Uterus (tissue), 4 donors: ENCODE measurements at places on chromosomes 4 and X. TPM values are rescaled to one million over a fixed set of nuclear protein-coding genes. Genes with fewer than 3 reads are reported as not detected.

DNA sequence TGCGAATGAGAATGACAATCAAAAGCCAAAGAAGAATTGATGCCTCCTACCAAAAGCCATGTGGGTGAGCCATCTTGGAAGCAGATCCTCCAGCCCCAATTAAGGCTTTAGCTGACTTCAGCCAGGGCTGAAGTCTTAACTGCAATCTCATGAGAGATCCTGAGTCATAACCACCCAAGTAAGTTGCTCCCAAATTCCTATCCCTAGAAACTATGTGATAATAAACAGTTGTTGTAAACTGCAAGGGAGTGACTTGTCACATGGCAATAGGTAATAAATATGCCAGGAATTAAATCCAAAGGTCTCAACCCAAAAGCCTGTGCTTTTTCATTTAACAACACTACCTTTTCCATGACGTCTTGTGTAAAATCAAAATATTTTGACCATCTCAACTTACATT, 154.2 kb upstream of the TBL1X start:
- DNase-seq = no peak

DNA sequence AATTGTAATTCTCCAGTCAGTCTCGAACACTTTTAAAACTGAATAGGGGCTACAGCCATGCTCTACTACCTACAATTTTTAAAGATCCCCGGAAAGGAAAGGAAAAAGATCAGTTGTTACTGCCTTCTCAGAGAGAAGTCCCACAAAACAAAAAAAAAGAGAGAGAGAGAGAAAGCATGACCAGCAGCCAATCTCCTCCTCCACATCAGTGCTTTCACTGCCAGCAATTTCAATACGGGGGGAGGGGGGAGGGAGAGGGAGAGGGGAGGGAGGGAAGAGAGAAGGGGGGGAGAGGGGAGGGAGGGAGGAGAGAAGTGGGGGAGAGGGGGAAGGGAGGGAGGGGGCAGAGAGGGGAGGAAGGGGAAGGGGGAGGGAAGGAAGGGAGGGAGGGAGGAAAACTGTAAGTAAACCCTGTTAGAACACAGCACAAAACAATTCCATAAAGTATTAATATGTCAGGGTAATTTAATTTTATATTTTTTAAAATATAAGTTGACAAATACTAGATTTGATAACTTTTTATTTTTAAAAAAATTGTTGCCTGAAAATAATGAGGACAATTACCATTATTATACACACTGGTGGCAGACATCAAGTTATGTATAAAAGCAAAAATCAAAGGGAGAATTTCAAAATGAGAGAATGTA, 108.0 kb downstream of the LRBA start:
- no peak for DNase-seq

- no peak for DNase-seq
These were observed 177.7 kb downstream of the CRLF2 start for GRCh38 chrX:1034717-1035116.

AVPR2 gene
- total RNA-seq = 0.35 TPM

MGAT4D gene
- total RNA-seq = not detected
